ENCODE measurements at places on chromosomes 7 and 10.

- DNase-seq = no peak
These were observed 120.2 kb downstream of the FAM53B start for GRCh38 chr10:124624006-124624405.

DNA sequence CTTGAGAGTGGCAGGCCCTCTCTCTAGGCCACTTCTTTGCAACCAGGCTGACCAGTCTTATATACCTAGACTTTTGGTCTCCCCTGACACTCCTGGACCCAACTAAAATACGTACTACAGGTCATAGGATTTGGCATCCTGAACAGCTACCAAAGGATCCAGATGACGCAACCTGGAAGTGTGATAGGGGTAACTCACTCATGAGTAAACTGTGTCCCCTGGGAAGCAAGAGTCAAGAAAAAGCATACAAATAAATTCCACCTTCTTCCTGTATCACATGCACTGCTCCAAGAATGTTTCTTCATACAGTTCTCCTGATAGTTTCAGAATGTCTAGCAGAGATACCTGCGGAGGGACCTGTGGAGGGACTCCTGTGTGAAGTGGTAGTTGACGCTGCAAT lies 172.3 kb downstream of the MDFIC start:
- no peak for DNase-seq

DNA sequence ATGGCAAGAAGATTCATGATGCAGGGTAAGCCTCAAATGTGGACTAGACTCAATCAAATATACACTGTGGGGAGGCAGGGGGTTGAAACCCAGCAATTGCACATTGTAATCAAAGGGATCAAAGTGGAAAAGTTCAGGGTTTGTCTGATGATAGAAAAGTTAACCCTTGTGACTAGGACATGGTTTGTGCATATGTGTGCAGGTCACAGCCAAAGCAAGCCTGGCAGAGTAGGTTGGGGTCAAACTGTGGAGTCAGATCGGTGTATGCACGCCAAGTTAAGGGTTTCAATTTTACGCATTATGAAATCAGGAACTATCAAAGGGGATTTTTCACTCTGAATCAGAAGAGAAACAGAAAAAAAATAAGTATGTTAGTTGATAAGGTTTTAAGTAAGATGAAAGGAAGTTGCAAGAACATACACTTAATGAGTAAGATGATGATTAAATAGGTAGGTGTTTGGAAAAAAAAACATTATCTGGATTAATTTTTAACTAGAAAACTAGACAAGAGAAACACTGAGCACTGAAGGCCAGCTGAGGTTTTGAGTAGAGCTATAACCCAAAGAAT lies 188.3 kb downstream of the DGKB start:
- DNase-seq = no peak

DNA sequence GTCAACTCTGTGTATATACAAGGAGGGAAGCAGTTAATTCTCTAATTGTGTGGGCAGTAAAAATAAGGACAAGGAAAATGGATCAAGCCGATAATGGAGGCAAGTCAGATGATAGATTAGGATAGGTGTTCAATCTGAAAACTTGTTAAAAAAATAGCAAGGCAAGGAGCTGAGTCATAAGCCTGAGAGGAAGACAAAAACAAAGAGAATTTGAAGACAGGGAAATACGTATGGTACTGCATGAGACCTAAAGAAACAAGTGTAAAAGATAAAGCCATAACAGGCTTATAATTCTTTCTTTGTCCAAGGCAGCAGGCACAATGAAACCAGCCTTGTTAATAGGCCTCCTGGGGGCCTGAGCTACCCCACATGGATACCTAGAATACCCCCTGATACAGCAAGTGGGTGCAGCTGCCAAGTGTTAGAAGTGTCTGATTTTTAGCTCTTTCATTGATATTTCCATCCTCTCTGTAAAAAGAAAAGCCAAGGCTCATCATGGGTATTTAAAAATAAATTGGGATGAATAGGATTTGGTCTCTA lies 1570.6 kb upstream of the LRRTM3 start:
- no peak for DNase-seq

DNA sequence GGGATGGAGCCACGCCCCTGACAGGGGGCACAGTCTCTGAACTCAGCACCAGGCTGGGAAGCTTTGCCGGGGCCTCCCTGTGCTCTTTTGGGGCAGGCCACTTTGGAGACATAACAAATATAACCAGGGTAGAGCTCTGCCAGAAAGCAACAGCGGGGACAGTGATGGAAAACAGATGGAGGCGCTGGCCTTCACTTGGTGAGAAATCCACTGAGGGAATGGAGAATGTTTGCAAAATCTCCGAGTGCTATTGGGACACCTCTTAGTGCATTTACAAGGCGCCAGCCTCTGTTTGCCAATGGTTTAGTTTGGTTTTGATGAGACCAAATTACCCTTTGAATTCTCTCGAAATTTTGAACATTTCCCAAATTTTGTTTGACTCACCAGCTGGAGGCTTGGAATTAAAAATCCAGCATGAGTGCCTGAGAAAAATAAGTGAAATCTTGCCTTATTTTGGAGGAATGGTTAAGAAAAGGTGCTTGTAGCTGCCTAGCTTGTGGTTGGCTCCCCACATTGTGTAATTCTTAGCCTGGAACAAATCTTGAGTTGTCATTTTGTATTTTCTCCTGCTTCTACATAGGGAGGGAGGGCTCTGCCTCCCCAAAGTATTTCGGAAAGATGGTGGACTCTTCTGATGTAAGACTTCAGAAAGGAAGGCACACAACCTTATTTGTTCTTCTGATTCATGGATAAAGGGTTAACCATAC lies 980.5 kb downstream of the LRMDA start:
- peak; percentile 81 for DNase-seq

DNA sequence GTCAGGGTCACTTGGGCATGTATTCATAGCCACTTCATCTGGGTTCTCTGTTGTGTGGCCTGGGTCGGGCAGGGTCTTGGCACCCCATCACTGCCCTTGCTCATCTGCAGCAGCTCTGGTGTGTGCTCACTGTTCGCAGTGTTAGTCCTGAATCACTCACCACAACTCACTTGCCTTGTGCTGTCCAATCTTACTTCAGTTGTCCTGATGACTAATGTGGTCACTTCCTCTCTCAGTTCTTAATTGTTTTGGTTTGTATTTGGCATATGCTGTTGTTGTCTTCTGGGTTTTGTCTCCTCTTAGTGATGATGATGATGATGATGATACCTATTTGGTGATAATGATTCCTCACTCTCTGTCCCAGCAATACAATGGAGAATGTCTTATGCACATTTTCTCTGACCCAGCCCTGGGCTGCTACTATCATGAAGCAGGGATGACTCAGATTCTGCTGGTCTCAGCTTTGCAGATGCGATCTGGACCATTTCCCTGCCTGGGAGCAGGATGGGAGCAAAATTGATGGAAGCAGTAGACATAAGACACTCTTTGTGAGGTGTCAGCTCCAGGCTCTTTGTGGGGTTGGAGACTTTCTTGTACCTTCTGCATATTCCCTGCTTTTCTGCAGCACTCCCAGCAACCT lies 17.0 kb downstream of the ADRA2A start:
- no peak for DNase-seq

DNA sequence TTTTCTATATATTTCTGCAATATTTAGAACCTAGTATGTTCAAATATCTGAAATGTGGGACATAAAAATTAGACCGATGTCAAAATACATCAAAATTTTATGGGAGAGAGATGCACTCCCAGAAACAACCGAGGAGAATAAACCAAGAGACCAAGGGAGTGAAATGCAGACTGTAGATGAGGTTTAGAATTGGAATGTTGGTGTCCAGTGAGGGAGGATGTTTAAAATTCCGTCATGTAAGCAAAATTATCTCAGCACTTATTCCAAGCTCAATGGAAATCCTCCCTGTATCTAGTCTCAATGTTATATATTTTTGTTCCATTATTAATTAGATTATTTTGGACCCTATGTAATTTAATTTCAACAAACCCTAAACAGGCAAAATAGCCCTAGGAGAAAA lies 61.9 kb upstream of the MAGI2 start:
- DNase-seq = no peak

- DNase-seq = no peak
These were observed 136.9 kb upstream of the MAGI2 start for GRCh38 chr7:79590391-79590790.

GRCh38 chr7:51240868-51241267 lies 75.7 kb downstream of the COBL start:
- DNase-seq = no peak

GRCh38 chr10:79136236-79137005 lies 67.7 kb downstream of the ZMIZ1 start:
- no peak for DNase-seq

DNA sequence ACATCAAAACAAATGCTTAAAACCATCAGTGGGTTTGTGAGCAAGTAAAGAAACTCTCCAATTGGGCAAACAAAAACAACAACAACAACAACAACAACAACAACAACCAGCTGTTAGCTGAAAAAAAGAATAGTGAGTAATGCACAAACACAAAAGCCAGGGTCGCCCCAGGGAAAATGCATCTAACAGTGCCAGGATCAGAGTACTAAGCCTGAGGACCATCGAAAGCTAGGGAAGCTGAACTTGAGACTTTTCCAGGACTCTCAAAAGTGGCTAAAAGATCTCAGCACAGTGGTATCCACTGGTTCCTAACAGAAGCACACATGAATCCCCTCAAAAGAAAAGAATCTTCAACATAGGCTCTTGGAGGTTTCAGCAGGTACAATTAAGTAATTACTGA lies 83.3 kb downstream of the CPXM2 start:
- no peak for DNase-seq

DNA sequence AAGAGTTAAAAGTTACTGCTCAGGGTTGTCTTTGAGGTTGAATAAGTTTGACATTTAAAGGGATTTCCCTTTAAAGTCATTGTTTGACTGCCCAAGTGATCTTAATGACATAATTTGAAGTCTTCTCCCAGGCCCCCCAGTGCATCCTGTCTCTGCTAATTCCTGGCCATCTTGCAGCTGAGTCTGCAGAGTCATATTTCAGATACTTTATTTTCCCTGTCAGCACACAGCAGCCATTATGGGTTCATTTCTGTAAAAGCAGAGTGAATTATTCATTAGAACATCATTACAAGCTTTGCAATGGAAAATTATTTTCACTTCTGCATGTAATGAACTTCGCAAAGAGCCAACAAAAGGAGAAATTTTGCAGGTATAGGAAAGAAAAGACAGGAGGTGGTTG lies 536.6 kb downstream of the GALNT17 start:
- DNase-seq = no peak

DNA sequence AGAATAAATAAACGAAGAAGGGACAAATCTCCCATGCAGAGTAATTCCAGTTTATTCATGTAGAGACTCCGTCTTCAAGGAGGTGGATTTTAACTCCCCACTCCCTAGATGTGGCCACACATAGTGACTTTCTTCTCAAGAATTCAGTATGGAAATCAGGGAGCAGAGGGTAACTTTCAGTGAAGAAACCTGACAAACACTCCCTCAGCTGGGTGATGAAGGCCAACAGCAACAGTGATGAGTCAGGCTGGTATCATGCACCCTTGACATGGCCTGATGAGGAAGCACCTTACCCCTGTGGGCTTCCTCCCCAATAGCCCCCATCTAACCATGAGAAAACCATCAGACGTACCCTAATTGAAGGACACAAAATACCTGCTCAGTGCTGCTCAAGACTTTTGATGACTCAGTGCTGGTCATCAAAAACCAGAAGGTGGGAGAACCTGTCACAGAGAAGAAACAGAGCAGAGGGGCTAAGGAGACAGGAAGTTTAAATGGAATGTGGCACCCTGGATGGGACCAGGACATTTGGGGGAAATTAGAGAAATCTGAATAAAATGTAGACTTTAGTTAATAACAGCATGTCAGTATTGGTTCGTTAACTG lies 50.6 kb downstream of the ADAMTS14 start:
- no peak for DNase-seq

- DNase-seq = no peak
These were observed 3.7 kb downstream of the WDR37 start for GRCh38 chr10:1059902-1060301.

DNA sequence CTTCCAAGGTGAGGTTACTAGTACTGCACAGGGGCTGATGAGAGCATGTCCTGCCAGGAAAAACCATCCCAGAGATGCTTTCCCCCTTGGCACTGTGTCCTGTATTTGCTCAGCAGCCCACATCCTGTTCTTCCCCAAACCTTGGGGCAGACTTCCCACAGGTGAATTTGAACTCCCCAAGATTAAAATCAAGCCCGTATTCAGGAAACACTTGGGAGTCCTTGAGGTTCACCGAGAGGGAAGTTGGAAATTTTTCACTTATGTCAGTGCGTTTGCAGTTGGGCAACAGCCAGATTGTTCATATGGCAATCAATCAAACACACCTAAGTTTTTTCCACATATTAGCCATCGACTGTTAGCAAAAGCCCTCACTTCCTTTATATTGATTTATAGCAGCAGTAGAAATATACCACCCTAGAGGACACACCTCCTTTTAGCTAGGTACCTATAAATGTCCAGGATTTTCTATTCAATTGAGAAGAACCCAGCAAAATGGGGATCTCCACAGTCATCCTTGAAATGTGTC lies at the start of gene DMBT1:
DMBT1 (plus strand) TSS at position 476 of the 526 bp plus-strand sequence; CDS start at position 493, 17 bp downstream.
- no peak for DNase-seq

- DNase-seq = no peak
These were observed 591.6 kb downstream of the SDK1 start for GRCh38 chr7:3892686-3893085.

- DNase-seq = peak; percentile 80
These were observed 288.1 kb downstream of the PARD3 start for GRCh38 chr10:34526758-34527730.

GRCh38 chr7:7808156-7808555 lies 89.7 kb upstream of the RPA3 start:
- DNase-seq = no peak

GRCh38 chr7:158375034-158375433 lies 212.6 kb downstream of the PTPRN2 start:
- DNase-seq = no peak

DNA sequence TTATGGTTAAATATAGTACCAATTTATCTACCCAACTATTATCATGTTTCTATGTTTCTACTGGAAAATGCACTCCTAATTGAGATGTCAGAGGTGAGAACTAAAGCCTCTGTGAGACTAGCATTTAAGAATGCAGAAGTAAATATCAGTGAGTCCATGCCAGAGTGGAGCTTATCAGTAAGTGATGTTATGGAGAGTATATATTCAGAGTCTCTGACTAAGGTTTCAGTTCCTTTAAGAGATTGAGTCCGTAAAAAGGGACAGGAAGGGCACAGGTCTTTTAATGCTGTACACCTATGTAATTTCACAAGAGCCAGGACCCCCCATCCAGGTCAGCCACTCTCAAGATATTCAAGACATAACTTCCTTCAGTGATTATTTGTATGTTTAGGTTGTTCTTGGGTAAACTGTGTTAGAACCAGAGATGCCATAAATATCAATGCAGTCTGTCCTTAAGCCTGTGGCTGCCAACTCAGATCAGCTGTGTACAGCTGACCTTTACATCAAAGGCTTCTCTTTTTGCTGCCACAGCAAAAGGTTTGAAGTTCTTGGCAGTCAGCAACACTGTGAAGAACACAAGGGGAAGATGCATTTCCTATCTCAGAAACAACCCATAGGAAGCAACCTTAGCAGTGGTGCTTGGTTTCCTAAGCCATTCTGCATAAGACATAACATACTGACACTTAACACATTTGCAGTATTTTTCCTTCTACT lies 244.8 kb downstream of the BICC1 start:
- DNase-seq = no peak

GRCh38 chr7:93367254-93367653 lies 135.1 kb downstream of the VPS50 start:
- no peak for DNase-seq

All from AG09319 (cell line).